ENCODE measurements at places on chromosomes 3 and 15. TPM values are rescaled to one million over a fixed set of nuclear protein-coding genes. Genes with fewer than 3 reads are reported as not detected.

CHRNA3 gene
- not detected for total RNA-seq

SPINK8 gene
- total RNA-seq = not detected

DNA sequence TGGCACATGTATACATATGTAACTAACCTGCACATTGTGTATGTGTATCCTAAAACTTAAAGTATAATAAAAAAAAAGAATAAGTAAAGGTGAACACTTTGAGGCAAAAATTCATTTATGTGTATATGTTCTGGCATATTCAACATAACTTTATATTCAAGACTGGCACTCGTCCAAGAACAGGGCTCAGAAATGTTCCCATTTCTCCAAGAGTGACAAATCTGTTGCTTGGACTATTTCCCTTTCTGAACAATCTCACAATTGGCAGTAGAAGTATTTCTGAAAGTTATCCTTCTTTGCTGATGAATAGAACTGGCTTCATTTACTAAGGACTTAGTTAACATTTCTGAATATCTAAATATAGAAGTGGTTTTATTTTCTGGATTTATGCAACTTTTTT lies 212.8 kb downstream of the ADAMTSL3 start:
- no peaks in the 10 kb centered on the region for H3K36me3 ChIP-seq
- H3K4me1 ChIP-seq = no peaks in the 10 kb centered on the region
- H3K27me3 ChIP-seq = no peaks in the 10 kb centered on the region
- no peak overlapping the region for H3K4me3 ChIP-seq

- no peak for DNase-seq
- no peak overlapping the region for H3K27ac ChIP-seq
- no peaks in the 10 kb centered on the region for H3K27me3 ChIP-seq
- no peaks in the 10 kb centered on the region for H3K36me3 ChIP-seq
- no peaks in the 10 kb centered on the region for H3K4me1 ChIP-seq
These were observed 22.7 kb downstream of the APH1B start for GRCh38 chr15:63299943-63300575.

GRCh38 chr3:33883951-33884561 lies 85.6 kb downstream of the PDCD6IP start:
- no peaks in the 10 kb centered on the region for H3K36me3 ChIP-seq
- H3K27me3 ChIP-seq = no peaks in the 10 kb centered on the region
- H3K4me1 ChIP-seq = no peaks in the 10 kb centered on the region
- no peak for DNase-seq

Measured in esophagus squamous epithelium (tissue), 5 donors.